ENCODE measurements at places on chromosomes 4 and X. TPM values are rescaled to one million over a fixed set of nuclear protein-coding genes. Genes with fewer than 3 reads are reported as not detected.

DNA sequence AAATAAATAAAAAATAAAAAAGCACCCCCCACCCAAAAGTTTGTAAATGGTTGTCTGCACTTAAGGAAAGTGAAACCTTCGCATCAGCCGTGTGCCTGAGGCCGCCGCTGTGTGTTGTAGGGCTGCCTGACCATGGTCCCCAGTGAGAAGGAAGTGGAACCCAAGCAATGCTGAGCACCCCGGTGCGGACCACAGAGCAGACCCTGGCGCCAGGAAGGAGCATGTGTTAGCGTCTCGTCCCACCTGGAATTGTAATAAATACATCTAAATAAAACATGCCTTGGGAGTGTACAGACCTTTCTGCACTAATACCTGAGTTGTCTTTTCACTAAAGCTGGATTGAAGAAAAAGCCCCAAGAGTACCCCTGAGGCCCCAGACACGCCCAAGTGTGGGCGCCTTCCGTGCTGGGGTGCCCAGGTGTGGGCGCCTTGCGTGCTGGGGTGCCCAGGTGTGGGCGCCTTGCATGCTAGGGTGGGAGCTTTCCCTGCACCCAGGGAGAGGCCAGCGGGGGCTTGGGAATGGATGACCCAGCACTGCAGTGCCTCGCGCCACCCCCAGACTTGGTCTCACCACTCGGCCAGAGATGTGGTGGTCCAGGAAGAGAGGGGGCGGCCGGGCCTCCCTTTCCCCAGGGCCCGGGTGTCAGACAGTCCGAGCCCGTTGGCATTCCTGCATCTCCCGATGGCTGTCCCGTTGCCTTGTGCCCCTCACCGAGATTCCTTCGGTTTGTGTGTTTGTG, 33.7 kb downstream of the HTT-AS start:
- DNase-seq, result no peak

- DNase-seq, result peak; percentile 33
Observed at GRCh38 chr4:22029803-22030202, 81.2 kb upstream of the KCNIP4 start.

DNA sequence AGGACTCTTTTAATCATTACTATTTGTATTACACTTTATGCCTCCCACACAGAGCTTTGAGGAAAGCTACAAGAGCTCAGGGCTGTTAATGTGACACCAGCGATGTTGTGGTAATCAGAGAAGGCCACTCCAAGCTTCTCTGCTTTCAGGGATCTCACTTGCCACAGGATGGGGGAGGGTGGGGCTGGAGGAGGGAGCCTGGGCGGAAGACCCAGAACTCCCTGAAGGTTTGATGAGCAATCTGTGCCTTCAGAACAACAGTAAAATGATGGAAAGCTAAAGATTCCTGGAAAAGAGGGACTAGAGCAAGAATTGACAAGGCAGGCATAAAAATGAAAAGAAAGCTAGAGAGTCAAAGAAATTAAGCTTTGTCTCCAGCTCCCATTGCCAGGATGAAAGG, 75.6 kb downstream of the MAML3 start:
- DNase-seq, result peak; percentile 26

- DNase-seq, result no peak
Observed at GRCh38 chrX:114532111-114532805, 51.6 kb upstream of the HTR2C start.

DNA sequence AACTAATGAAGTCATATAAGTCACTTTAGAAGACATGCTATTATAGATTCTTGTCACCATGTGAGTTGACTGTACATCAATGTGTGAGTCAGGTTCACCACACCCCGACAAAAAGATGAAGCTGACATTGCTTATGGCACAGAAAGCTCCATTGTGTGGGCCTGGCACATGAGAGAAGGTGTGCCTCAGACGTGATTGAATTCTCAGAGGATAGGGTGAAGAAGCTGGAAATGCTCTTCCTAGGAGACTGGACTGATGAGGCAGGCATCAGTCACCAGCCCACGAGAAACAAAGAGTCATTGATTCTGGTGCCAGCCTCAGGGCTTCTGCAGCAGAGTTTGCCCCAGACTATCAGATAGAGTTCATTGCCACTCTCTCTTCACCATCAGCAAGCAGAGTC, 35.9 kb upstream of the LRAT start:
- no peak for DNase-seq

DNA sequence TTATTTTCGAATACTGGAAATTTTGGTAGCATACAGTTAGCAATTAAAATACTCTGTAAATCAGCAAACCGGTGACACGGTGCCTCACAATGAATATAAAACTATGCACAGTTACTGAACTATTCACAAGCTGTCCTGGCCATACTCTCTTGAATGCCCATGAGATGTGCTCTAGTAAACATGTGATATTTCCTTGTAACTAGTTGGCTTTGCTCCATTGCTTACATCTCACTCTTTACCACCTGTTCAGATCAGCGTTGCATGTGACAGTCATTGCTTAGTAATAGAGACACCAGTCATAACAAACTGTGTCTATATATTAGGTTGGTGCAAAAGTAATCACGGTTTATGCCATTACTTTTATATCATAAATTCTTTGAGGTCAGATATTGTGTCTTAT, 897.9 kb upstream of the FTHL17 start:
- no peak for DNase-seq

DNA sequence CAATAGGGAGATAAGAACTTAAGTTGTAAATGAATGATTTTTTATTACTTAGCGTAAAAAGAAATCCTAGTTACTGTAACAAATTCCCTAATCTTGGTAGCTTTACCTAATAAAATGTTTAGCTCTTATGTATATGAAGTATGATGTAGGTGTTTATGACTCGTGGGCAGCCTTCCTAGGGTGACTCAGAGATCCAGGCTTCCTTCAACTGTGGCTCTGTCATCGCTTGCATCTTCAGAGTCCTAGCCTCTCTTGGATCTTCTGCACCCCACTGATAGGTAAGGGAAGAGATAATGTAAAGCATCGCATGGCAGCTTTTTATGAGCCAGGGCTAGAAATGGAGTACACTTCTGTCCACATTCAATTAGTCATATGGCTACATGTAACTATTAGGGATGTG, 165.6 kb upstream of the GLRA2 start:
- DNase-seq, result no peak

- no peak for DNase-seq
Observed at GRCh38 chr4:27414887-27415731, 554.5 kb downstream of the STIM2 start.

- peak; percentile 58 for DNase-seq
Observed at GRCh38 chr4:853416-853781, 27.5 kb upstream of the CPLX1 start.

- no peak for DNase-seq
Observed at GRCh38 chrX:135463937-135464336, 42.2 kb downstream of the SMIM10L2A start.

DNA sequence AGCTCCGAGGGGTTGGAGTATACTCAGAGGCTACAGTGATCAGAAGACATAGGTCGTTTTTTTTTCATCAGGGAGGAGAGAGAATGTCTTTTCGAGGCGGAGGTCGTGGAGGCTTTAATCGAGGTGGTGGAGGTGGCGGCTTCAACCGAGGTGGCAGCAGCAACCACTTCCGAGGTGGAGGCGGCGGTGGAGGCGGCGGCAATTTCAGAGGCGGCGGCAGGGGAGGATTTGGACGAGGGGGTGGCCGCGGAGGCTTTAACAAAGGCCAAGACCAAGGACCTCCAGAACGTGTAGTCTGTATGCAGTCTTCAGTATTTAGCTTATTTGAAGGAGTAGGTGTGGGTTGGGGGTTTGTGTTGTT, 500 bp downstream of the GAR1 start:
- peak; percentile 23 for DNase-seq

DNA sequence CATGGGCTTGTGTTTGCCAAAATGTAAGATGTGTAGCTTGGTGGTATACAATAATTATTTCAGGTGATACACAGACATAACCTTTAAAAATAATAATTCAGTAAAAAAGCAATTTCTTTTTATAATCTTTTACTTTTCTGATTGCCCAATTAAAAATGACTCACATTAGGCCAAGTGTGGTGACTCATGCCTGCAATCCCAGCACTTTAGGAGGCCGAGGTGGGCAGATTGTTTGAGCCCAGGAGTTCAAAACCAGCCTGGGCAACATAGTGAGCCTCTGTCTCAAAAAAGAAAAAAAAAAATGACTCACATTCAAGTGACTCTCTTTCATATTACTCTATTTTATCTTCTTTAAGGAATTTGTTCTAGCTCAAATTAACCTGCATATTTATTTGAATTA, 449.4 kb upstream of the HTR2C start:
- DNase-seq, result no peak

GRCh38 chr4:88106205-88106604, 52.2 kb downstream of the ABCG2 start:
- DNase-seq, result no peak

MAGEA3 gene
- total RNA-seq, result not detected

MBTPS2 gene
- total RNA-seq, result 3.6 TPM
